Right renal cortex interstitium (tissue), 3 donors: ENCODE measurements at places on chromosomes 7 and 10.

GRCh38 chr7:112122144-112122543 lies 84.1 kb downstream of the DOCK4 start:
- DNase-seq: no peak

DNA sequence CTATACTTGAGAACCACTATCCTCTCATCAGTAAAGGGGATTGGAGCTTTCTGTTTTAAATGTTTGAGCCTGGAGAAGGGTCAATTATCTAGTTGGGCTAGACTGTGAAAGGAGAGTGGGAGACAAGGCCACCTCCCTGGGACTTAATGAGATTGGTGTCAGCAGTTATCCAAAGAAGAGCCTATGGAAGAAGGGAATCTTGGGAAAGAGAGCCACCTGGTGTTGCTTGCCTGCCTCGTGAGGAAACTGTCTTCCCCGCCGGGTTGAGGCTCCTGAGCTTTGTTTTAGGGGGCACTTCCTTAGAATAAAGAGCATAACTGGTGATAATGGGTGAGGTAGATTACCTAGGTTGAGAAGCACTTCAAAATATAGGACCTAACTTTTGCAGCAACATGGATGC lies 32.0 kb upstream of the ABCB4 start:
- no peak for DNase-seq

DNA sequence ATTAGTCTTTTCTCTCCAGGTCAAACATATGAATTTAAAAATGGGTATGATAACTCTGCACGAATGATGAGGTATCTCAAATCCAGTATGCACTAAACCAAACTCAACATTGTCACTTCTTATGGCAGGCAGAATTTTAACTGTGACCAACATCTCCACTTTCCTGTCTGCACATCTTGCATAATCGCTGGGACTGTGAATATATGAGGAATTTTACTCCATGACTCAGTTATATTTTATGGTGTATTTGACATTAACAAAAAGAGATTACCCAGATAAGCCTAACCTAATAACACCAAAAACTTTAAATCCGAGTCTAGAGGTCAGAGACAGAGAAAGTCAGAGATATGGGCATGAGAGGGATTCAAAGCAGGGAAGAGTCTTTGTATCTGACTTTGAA lies 454.5 kb upstream of the SEMA3D start:
- no peak for DNase-seq

DNA sequence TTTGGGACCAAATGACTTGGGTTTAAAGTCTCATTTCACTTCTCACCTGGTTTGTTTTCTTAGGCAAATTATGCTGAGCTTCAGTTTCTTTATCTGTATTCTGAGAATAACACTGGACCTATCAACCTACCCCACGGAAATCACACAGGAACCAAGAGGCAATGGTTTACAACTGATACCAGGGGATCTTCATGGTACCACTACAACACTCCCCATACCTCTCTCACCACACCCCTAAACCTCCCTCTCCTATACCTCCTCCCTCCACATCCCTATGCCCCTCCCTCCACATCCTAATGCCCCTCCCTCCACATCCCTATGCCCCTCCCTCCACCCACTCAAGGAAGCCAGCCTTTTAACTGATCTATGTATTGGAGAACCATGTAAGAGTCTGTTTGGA lies 9.9 kb downstream of the FAM204A start:
- DNase-seq: no peak

GRCh38 chr10:118873738-118874105 lies 119.0 kb upstream of the CACUL1 start:
- DNase-seq: no peak

- peak; percentile 7 for DNase-seq
These were observed 33.2 kb downstream of the NRF1 start for GRCh38 chr7:129644634-129645230.

DNA sequence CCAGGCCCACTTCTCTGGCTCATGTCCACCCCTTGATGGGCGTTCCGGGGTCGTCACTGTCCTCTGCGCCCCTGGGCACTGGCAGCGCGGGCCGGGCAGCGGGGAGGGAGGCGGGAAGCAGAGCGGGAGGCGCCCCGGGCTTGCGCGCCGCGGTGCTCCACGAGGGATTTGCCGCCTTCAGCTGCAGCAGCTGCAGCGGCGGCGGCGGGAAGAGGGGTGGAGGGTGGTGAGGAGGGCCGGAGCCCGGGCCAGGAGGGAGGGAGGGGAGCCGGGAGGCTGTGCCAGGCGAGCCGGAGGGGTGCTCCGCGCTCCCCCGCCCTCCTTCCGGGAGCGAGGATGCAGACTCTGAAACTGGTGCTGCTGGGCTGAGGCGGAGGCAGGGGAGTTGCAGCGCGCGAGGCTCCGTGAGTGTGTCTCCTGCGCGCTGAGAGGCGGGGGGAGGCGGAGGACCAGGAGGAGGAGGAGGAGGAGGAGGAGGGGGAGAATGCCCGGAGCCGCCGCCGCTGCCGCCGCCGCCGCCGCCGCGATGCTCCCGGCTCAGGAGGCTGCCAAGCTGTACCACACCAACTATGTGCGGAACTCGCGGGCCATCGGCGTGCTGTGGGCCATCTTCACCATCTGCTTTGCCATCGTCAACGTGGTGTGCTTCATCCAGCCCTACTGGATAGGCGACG lies at the start of gene LHFPL3:
TSS of gene LHFPL3 (plus strand) at position 308 of the 674 bp plus-strand sequence.
- DNase-seq: no peak

GRCh38 chr10:119619215-119619614 lies 22.5 kb upstream of the TIAL1 start:
- DNase-seq: no peak

DNA sequence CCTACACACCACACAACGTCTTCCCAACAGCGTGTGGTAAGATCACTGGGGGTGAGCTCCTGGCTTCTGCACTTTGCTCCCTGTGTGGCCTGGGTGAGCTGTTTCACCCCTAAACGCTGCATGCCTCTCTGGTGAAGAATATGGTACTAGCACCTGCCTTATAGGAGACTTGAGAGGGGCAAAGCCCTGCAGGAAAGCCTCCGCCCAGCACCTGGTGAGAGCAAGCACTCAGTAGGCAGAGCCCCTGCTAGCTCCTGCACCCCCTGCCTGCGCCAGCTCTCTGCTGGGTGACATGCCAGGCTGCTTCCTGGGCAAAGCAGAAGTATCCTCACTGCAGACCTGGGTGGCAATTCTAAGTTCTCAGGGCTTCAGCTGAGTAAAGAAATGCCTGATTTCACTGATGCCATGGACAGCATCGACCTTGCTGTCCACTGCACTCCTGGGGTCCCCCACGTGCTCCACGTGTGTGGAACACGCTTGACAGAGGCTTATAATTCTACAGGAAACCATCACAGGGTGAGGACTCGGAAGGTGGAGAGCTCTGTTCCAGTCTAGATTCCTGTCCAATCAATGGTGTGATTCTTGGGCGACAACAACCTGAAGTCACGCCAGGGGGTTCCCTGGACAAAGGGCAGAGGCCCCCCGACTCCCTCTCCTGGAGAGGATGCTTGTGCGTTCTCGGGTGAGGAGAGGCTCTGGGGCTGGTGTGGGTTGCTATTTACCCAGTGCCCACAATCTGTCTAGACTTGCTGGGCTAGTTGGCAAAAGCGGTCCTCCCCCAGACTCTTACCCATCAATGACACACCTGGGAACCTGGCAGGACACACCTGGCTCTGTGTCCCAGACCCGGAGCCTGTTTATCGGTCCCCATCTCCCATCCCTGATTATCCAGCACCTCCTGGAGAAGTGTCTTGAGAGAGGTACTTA lies 5.0 kb upstream of the CALML5 start:
- no peak for DNase-seq

DNA sequence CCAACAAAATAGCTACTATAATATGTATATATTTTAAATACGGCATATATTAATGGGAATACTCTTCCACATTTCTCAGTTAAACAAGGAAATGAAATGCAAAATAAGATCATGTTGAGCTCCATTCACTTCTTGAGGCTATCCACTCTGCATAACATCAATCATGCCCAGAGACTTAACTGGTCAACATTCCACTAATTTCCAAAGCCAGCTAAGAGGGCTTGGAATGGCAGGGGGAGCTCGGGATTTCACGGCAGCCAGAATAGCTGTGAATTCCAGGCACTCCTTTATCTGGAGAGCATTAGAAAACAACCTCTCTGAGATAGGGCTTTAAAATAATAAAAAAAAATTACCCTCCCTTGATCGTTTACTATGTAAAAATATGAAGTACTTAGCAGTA lies 194.9 kb upstream of the CDCA7L start:
- no peak for DNase-seq

DNA sequence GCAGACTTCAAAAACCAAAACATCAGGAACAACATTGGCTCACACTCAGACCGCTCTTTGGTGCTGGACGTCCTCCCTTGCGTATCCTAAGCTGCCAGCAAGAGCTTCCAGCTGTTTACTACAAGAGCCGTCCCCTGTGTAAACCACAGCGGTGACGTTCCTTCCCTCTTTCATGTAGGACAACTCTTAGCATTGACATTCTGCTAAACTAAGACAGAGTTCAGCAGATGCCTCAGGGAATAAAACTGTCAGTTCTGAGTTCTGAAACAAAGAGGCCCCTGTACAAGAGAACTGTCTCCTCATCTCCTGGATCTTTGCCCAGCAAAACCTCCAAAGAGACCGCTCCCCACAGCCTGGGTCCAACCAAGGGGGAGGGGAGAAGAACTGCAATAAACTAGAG lies 57.8 kb upstream of the OPALIN start:
- DNase-seq: peak; percentile 36

GRCh38 chr10:51935341-51935740 lies 235.9 kb upstream of the CSTF2T start:
- DNase-seq: no peak

- no peak for DNase-seq
These were observed 723.1 kb upstream of the GALNT17 start for GRCh38 chr7:70408891-70409290.

DNA sequence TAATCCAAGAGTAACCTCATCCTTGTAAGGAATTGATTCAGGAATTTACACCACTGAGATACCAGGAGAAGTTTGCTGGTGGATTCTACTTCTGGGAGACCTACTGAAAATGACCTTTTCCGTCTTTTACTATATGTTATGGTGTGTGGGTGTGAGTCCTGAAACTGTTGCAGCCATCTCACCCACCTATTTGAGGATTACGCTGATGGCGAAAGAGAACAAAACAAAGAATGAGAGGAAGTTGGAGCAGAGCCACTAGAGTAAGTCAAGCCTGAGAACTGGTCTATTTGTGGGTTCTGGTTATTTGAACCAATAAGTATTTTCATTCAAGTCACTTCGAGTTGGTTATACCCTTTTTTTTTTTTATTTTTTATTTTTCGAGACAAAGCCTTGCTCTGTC lies 12.7 kb upstream of the ABCC2 start:
- no peak for DNase-seq

GRCh38 chr7:118938845-118939244 lies 714.3 kb downstream of the ANKRD7 start:
- DNase-seq: no peak

- no peak for DNase-seq
These were observed 137.9 kb upstream of the SEMA3E start for GRCh38 chr7:83786858-83787257.

DNA sequence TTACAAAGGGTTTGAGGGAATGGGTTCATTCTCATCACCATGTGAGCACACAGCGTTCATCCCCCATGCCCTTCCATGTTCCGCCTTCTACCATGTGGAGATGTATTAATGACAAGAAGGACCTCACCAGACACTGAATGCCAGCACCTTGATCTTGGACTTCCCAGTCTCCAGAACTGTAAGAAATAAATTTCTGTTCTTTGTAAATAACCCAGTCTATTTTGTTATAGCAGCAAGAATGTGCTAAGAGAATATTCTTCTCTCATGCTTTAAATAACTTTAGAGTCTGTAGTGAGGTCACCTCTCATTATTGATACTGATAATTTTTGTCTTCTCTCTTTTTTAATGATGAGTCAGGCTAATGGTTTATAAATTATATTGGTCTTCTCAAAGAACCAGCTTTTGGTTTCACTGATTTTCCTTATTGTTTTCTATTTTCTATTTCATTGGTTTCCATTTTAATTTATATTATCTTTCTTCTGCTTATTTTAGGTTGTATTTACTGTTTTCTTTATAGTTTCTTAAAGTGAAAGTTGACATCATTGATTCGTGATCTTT lies 3.1 kb upstream of the PDIA4 start:
- DNase-seq: no peak

DNA sequence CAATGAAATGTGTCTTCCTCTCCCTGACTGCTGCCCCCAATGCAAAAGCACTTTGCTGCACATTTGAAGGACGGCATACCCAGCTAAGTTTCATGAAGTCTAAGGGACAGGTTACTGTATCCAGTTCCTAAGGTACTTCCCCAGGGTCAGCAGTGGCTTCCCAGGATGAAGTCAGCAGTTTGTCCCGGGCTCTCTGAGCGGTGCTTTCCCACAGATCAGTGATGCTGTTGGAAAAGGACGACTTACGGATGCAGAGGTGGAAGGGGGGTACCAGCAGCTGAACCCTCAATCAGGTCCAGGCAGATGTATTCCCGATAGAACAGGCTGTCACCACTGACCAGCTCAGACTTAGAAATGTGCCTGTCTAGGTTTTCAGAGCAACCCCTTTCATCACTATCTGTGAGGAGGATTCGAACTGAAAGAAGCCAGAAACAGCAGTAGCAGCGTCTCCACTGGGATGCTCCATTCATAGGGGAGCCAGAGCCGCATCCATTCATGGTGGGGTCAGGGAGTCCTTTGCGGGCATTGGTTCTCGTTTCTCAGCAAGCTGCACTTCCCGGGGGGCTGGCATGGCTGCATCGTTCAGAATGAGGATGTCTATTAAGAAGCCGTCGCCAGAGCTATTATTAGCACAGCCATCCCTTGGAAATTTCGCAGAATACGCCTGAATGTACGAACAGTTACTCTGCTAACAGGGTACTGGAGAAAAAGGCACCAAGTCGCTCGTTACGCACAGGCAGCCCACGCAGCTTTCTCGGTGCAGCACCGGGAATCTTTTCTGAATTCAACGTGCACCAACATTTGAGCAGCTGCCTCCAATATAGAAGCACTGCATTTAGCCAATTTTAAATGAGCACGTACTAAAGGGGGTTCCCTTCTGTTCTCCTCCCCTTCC lies 303.7 kb downstream of the PRPF18 start:
- no peak for DNase-seq

GRCh38 chr10:100008708-100009282 lies 952 bp downstream of the DNMBP start:
- no peak for DNase-seq

GRCh38 chr10:61943674-61944378 lies 42.3 kb downstream of the ARID5B start:
- no peak for DNase-seq

- no peak for DNase-seq
These were observed 32.8 kb upstream of the CDK14 start for GRCh38 chr7:90563286-90563685.

GRCh38 chr10:48612236-48612943 lies 7.5 kb upstream of the ARHGAP22 start:
- DNase-seq: no peak

DNA sequence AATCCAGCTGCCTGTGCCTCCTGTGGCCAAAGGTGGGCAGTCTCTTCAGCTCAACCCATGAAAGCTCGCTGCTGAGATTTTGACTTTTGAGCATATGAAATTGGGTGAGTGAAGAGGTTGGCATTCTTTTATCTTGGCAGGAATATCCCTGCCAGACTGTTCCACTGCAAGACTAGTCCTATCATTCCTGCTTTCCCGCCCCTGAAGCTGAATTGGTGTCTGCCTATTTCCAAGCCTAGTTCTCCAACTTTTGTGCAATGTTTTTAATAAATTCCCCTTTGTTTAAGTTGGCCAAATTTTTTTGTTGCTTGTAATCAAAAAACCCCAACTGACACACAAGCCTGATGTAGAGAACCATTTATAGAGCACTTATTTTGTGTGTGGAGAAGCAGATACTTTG lies 34.8 kb upstream of the BICC1 start:
- DNase-seq: no peak
